ENCODE measurements at places on chromosomes 4 and X.

GRCh38 chr4:145773581-145774234, 93.8 kb downstream of the C4orf51 start:
- no peak for DNase-seq

- no peak for DNase-seq
Observed at GRCh38 chr4:107133965-107134653, 98.0 kb upstream of the DKK2 start.

DNA sequence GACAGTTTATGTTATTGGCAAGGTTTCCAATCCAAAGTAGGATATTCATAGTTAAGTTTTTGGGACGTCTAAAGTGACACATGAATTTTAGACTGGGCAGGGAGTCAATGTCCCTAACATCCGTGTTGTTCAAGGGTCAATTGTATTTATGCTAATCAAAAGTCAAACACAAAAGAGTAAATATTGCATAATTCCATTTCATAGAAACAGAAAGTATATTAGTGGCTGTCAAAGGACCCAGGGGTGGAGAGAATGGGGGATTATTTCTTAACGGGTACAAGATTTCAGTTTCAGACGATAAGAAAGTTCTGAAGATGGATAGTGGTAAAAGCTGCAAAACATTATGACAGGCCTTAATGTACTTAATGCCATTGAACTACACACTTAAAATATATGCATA, 971.8 kb upstream of the AGA start:
- DNase-seq: no peak

- no peak for DNase-seq
Observed at GRCh38 chr4:48090621-48091020, 43.4 kb downstream of the TXK start.

GRCh38 chr4:168208957-168209614, 109.5 kb downstream of the DDX60 start:
- DNase-seq: no peak

GRCh38 chr4:56786955-56787354, 34.5 kb downstream of the SPINK2 start:
- no peak for DNase-seq

GRCh38 chr4:2835978-2836377, 7.7 kb upstream of the ADD1 start:
- DNase-seq: no peak

DNA sequence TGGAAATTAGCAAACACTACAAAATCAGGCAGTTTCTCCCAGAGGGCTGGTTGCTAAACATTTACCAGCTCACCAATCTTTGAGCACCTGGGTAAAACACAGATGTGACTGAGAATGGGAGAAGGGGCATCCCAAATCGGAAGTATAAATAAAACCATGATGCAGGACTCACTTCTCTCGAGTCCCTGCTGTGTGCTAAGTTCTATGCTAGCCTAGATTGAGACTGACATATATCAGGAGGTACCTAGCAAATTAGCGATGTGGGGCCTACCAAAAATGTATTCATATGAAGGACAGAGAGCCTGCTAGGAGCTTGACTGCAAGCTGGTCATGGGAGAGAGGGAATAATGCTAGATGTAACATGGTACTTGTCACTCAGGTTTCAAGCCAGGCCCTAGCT, 171.9 kb upstream of the PGRMC2 start:
- DNase-seq: no peak

DNA sequence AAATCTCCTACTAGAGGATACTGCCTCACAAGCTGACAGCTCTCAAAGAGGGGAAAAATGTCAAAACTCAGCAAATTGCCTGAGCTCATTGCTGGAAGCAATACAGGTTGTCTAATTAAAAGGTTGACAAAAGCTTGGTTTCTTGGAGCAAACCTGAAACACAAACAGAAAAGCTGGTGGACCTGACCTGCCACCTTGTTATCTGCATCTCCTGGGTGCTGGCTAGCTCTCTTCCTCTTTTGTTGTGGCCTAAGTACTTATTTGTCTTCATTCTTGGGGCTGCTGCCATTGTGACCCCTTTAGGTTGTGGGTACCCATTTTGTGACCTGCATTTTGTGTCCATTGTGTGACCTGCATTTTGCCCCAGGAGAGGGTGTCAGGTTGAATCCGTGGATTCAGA, 184.5 kb downstream of the KIT start:
- DNase-seq: no peak

GRCh38 chr4:11912886-11913285, 484.2 kb upstream of the HS3ST1 start:
- DNase-seq: no peak

GRCh38 chr4:16269240-16269639, 43.0 kb upstream of the TAPT1 start:
- DNase-seq: no peak

DNA sequence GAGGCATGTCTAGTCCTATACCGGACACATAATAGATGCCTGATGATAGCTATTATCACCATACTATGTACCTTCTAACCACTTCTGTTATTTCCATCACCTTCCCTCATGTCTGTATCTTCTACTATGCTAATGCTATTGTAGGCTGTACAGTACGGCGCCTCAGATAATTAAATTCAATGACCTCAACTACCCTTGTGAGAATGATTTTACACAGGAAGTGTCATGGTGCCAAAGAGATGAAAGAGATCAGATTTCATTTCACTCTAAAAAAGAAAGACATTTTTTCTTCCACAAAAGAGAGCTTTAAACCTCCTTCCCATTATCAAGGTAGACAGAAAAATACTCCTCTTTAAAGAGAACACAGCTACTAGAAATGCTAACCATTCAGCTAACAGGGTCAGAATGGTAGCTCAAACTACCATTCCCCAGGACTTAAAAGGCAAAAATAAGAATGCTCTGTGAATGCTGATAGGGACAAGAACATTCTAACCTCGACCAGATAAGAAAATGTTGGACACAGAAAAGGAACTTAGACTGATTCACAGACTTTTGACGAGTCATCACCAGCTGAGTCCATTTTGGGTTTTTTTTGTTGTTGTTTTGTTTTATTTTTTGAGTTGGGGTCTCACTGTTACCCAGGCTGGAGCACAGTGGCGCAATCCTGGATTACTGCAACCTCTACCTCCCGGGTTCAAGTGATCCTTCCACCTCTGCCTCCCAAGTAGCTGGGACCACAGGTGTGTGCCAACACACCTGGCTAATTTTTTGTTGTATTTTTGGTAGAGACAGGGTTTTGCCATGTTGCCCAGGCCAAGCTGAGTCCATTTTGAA, 99.2 kb upstream of the RAPGEF2 start:
- DNase-seq: no peak

DNA sequence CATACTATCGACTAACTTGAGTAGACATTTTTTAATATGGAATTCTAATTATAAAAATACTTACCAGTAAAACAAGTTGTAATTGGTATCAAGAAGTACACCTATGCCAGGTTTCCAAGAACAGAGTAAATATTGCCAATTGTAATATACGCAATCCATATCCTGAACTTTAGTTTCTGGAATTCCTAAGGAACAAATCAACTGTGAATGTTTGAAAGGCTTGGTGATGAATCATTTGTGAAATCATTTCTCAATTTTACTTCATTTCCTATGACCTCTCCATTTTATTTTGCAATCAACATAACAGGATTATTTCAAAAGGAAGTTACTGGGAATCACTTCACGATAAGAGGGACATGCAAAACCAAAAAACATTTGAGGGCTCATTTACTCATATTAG, 3.7 kb downstream of the IL13RA2 start:
- no peak for DNase-seq

GRCh38 chr4:173264245-173264644, 69.9 kb downstream of the HMGB2 start:
- DNase-seq: no peak

GRCh38 chr4:143377611-143378099, 41.0 kb downstream of the GAB1 start:
- no peak for DNase-seq

DNA sequence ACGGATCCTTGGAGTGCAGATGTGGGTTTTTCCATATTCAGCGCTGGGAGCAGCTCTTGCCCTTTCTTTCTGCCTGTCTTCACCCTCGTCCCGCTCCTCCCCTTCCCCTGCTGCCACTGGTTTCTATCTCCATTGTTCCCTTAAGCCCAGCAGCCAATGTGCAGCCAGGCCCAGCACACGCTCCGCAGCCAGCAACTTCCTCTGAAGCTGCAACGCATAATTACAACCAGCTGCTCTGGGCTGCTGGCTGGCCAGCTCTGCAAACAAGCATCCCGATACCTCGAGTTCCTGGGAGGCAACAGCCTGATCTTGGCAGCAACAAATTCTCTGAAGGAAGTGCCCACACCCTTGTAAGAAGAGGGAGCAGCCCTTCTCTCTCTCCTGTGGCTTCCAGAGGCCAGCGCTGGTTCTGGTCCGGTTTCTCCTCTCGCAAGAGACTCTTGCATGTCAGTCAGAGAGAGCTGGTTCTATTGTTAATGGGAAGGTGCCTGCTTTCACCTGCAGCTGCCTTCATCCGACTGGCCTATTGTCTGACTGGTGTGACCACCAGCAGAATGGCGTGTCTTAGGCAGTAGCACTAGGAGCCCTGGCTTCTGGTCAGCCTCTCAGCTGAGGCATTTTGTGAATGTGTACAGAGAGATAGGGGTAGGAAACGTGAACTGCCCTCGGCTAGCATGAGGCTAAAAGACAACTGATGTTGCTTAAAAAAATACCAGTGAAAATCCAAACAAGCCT, 83.8 kb upstream of the MAML3 start:
- DNase-seq: no peak

Data from stimulated activated CD4-positive, alpha-beta T cell treated with anti-CD3 and anti-CD28 coated beads, TNF-alpha, amount 100 ng/mL, for 4 hours (primary cell).